ENCODE measurements at places on chromosomes 2 and 18.

GRCh38 chr2:132593171-132593570, 76.8 kb downstream of the LYPD1 start:
- no peak for DNase-seq

- no peak for DNase-seq
These were observed 104.2 kb upstream of the FZD7 start for GRCh38 chr2:201929281-201930026.

DNA sequence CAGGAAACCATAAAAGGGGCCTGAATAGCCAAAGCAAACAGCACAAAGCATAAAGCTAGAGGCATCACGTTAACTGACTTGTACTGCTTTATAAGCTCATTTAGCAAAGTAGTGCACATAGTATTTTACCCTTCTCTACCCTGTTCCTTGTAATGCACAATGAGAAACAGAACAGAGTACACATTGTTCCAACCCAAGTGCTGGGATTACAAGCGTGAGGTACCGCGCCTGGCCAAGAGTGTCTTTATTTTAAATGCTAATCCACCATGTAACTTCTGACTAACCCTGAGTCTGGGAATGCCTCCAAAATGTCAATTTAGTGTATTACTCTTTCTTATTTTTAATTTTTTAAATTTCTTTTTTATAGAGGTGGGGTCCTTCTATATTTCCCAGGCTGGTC, 46.4 kb upstream of the STON1 start:
- no peak for DNase-seq

DNA sequence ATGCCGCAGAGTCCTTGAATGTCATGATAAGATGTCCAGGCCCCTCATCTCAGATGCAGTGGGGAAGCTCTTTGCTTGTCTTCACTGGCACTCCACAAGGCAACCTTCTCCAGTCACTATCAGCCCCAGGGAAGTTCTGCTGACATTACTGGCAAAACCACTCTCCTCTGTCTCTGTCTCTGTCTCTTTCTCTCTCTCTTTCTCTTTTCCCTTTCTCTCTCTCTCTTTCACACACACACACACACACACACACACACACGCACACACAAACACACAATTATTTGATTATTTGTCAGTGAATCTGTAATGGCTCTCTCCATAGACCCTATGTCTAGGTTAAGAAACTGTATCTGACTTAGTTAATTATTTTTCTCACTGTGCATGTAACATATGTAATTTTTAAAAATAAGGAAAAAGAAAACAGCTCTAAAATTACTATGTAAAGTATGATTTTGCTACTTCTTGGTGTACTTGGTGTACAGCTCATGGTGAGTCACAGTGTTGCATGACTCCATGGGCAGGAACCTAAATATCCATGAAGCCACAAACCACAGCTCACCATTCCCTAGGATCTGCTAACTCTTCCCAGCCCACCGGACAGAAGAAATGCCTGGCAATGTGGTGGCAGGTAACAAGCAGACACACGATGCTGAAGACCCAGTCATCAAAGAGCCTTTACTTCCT, 594.9 kb upstream of the ID2 start:
- peak; percentile 28 for DNase-seq

- no peak for DNase-seq
These were observed 25.8 kb downstream of the NYAP2 start for GRCh38 chr2:225425284-225425683.

DNA sequence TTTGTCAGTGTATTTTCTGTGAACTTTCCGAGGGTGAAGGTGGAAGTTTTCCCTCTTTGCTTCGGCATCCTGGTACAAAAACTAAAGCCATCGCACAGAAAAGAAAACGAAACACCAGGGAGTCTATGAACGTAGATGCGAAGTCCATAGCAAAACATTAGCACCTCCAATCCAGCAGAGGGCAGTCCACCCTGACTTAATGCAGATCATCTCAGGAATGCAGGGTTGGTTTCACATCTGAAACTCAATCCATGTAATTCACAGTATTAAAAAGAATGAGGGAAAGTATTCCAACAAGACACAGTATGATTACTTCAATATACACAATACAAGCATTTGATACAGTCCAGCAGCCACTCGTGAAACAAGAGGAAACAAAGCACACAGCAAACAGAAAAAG, 70.8 kb downstream of the RTP5 start:
- DNase-seq = no peak

DNA sequence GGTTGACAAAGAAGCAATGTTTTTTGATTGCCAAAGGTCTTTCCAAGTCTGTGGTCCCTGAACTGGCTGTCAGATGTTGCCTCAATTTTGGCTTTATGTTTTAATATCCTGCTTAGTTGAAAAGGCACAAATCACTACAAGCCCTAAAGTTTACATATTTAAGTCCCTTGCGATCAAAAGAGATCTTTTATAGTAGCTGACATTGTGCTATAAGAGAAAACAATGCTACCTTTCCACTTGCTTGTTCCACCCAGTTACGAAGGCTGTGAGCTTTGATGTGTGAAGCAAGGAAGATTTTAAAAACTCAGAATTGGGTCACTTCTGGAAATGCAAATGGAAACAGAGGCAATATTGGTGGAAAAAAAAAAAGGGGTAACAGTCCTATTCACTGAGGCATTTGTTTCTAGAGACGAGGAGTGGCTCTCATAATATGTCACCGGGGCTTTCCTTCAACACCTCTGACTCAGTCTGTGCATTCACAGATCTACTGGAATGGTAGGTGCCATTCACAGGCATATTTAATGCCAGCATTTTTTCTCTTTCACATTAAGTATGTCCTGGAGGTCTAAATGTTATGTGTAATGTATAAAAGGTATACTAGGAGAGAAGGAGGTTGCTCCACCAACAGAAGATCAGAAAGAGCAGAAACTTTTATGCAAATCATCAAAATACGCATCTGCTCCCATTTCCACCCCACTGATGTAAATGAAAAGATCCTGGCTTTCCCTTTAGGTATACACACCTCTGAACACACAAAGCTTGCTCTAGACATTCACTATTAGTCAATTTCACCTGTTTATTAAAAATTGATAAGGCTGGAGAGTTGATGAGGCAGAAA, 91.8 kb downstream of the TGIF1 start:
- DNase-seq = no peak

DNA sequence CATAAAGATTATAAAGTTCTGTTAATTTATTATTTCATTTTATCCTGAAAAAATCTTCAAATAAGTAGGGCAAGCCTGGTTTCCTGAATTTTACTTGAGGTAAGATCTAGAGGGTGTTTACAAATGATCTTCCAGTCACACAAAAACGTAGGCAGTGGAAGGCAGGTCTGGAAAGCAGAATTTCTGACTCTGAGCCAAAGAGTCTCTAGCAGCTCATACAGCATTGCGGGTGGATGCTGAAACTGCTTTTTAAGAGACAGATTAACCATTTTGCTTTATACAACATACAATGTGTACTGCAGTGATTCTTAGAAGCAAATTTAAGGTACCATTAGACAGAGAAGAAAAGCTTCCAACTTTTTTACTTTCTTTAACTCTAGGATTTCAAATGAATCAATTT, 117.0 kb downstream of the FTCDNL1 start:
- no peak for DNase-seq

DNA sequence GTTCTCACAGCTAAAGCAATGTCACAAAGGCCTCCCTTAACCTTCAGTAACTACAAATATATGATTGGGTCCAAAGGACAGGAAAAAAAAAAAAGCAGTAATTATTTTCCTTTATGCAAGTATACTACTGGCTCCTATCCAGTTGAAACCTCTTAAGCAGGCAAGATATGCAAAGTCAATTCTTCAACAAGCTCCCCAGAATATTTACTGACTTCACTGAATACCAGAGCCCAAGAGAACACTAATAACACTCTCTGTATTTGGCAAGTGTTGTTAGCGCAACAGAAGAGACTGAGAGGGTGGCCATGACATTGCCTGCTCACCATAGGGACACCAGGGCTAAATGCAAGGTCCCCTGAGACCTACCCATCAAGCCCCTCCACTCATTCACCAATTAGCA, 74.5 kb downstream of the AP1S3 start:
- DNase-seq = no peak

DNA sequence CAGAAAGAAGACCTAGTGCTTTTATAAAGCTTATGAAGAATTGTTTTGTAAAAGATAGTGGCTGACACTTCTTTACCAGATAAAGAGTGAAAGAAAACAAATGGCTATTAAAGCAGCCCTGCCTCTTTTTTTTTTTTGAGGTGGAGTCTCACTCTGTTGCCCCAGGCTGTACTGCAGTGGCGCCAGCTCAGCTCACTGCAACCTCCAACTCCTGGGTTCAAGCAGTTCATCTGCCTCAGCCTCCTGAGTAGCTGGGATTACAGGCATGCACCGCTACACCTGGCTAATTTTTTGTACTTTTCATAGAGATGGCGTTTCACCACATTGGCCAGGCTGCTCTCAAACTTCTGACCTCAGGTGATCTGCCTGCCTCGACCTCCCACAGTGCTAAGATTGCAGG, 12.9 kb downstream of the ARPC2 start:
- no peak for DNase-seq

- no peak for DNase-seq
These were observed 69.0 kb upstream of the TAF1B start for GRCh38 chr2:9774266-9774665.

DNA sequence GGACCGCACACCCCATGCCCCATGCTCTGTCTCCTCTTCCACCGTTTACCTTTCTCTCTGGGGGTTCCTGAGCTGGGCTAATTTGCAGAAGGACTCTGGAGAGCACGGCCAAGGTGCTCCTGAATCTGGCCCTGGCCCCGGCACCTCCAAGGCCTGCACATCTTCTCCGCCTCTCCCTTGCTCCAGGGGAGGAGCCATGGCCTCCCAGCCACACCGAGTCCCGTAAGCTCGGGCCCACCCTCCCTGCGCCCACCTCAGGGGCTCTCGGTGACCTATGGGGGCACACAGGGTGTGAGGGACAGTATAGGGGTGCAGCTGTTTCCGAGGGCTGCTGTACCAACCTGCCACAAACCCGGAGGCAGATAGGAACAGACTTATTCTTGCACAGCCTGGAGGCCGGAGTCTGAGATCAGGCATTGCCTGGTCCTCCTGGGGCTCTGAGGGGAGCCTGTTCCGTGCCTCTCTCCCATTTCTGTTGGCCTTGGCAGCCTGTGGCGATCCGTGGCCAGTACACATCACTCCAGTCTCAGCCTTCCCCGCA, 127.3 kb upstream of the GPC1 start:
- no peak for DNase-seq

DNA sequence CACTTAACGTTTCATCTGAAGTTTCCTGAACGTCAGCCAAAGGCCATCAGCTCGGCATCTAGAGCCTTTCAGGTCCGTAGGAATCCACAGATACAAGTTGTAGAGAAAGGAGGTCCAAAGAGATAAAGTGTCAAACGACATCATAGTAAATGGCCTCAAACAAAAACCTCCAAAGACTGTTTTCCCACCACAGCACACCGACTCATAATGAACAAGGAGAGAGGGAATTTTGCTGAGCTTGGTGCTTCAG, 150.3 kb downstream of the PXDN start:
- DNase-seq = no peak

DNA sequence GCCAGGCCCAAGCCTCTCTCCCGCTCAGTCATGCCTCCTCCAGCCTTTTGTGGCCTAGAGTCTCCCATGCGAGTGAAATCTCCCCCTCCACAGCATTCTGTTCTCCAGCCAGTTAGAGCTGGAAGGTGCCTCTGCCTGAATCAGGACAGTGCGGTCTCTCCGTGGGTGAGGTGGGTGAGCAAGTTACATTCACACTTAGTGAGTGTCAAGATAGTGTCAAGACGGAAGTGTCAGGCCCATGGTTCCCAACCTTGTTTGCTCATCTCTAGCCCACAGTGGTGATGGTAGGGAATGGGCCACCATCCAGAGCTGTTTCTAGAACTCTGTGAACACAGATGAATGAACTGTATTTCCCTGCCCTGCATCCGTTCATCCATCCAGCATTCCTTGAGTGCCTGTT, 59.5 kb downstream of the LPIN1 start:
- DNase-seq = no peak

DNA sequence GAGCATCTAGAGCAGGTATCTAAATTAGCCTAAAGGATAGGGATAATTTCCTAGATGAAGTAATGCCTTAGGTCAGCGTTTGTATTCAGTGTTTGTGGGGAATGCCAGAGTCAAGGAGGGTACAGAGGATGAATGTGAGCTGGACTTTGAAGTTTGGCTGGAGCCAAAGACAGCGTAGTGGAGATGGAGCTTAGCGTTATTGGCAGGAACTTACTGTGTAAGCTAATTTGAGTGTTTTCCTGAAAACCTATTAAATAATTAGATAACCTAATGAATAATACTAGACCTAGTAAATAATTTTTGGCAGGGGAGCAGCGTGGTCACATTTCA, 4.2 kb downstream of the RNF138 start:
- DNase-seq = no peak

- no peak for DNase-seq
These were observed 29.5 kb upstream of the CHN1 start for GRCh38 chr2:175034716-175035115.

DNA sequence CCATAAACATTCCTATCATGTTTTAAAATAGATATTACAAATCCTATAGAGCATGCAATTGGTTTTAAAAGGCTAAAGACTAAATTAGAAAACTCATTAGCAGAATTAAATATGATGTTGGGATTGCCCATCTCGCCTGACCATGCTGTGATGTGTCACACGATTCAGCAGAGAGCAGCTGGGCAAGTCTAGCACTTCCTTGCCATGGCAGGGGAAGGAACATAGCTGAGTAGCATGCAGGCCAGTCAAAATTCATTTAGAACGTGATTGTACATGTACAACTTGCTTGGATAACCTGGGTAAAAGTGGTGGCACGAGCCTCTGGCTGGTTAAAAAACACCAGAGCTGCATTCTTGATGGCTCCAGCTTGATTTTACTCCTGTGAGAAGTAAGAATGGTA, 81.3 kb downstream of the SCN3A start:
- DNase-seq = no peak

DNA sequence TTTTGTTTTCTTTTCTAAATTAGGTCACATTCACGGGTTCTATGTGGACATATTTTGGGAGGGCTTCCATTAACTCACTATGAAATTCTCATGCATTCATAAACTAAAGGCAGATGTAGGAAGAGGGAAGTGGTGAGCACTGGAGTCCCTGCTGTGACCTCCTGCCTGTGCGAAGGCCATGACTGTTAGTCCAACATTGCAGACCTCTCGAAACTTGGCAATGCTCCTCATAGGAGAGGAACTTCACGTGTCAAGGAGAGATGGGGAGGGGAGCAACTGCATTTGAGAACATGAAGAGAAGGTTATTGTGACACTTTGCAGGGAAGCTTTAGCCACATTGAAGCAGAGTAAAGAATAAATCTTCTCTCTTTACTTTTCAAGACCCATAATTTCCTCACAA, 126.4 kb upstream of the HNMT start:
- peak; percentile 35 for DNase-seq

DNA sequence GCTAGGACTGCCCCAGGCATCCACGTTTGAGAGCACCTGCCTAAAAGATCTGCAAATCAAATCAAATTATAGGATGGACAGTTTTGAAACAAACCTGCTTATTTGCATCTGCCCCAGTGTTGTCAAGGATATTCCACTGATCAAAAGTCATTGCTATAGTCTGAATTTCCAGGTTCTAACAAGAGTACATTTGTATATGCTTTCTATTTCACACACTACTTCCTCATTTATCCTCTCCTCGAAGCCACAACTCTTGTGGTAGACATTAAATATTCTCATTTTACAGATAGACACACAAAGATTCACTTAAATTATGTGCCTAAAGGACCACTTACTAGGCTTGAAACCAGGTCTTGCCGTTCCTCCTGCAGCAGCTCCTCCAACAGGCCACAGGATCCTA, 11.9 kb upstream of the TET3 start:
- no peak for DNase-seq

GRCh38 chr2:65061910-65062339, 5.7 kb downstream of the CEP68 start:
- DNase-seq = no peak

Data from smooth muscle cell of the brain vasculature (primary cell).